ENCODE measurements at places on chromosomes 13 and 19. TPM values are rescaled to one million over a fixed set of nuclear protein-coding genes. Genes with fewer than 3 reads are reported as not detected.

DNA sequence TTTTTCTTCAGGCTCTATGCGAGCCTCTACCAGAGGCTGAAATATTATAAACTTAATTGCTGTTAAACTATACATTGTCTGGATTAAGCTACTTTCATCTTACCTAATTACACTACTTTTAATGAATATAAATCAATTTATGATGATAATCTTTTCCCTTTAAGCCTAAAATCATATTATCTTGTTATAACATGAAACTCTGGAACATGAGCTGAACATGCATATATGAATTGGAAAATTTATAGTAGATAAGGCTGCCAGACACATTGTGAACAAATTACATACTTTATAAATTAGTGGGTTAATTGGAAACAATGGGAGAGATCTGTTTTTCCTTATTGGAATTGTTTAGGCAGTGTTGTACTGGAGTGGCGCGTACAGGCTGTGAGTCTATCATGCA is 45.3 kb upstream of the ZDHHC20 start:
- H3K27ac ChIP-seq, result no peak overlapping the region
- DNase-seq, result no peak
- no peaks in the 10 kb centered on the region for H3K4me1 ChIP-seq

DNA sequence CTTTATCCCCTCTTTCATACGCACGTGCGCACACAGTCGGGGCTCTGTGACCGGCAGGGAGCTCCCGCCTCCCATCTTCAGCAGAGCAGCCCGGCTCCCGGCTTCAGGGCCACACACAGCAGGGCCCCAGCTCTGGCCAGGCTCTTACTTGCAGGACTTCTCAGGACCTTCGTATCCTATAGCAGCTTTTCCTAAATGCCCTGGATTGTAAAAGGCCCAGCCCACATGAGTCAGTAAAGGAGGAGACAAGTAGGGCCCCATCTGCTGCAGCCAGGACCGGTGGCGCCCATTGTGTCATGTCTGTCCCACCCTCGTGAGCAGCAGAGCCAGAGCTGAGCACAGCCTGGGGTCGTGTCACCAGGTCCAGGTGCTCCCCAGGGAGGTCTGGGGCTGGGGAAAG is 107.6 kb upstream of the VSTM2B start:
- no peak for DNase-seq
- no peak overlapping the region for H3K27ac ChIP-seq
- no peaks in the 10 kb centered on the region for H3K27me3 ChIP-seq

GRCh38 chr13:42615691-42616090 is 41.7 kb downstream of the TNFSF11 start:
- no peak for DNase-seq
- no peak overlapping the region for H3K27ac ChIP-seq
- peaks cover 4% of the 10 kb centered on the region for H3K4me1 ChIP-seq
- no peaks in the 10 kb centered on the region for H3K36me3 ChIP-seq
- H3K27me3 ChIP-seq, result no peaks in the 10 kb centered on the region

DNA sequence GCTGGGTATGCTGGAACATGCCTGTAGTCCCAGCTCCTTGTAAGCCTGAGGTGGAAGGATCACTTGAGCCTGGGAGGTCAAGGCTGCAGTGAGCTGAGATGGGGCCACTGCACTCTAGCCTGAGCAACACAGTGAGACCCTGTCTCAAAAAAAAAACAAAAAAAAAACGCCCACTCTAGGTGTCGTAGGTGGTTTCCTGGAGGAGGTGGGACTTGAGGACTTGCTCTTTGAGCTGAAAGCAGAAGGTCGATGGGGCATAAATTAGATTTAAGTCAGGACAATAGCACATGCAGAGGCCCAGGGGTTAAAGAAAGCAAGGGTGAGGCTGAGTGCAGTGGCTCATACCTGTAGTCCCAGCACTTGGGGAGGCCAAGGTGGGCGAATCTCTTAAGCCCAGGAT is 12.9 kb upstream of the ILF3 start:
- H3K27ac ChIP-seq, result peak overlapping the region; percentile 86
- no peak for DNase-seq
- peaks cover 6% of the 10 kb centered on the region for H3K36me3 ChIP-seq
- no peaks in the 10 kb centered on the region for H3K27me3 ChIP-seq
- peaks cover 31% of the 10 kb centered on the region for H3K4me1 ChIP-seq

DNA sequence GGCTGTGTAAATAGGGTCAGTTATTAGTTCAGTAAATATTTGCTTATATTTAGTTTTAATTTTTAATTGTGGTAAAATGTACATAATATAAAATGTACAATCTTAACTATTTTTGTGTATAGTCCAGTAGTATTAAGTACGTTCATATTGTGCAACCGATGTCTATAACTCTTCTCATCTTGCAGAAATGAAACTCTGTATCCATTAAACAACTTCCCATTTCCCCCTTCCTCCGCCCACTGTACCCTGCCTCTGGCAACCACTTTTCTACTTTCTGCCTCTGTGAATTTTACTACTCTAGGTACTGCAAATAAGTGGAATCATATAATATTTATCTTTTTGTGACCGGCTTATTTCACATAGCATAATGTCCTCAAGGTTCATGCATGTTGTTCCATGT is 24.4 kb downstream of the UBAC2 start:
- H3K27ac ChIP-seq, result no peak overlapping the region
- peaks cover 91% of the 10 kb centered on the region for H3K4me1 ChIP-seq
- peaks cover 11% of the 10 kb centered on the region for H3K36me3 ChIP-seq
- no peak overlapping the region for H3K4me3 ChIP-seq
- DNase-seq, result no peak

GRCh38 chr13:18628428-18628827 is 553.2 kb downstream of the TUBA3C start:
- H3K27ac ChIP-seq, result no peak overlapping the region
- no peak for DNase-seq
- H3K27me3 ChIP-seq, result no peaks in the 10 kb centered on the region
- H3K36me3 ChIP-seq, result peaks cover 4% of the 10 kb centered on the region
- H3K4me3 ChIP-seq, result no peak overlapping the region

DNA sequence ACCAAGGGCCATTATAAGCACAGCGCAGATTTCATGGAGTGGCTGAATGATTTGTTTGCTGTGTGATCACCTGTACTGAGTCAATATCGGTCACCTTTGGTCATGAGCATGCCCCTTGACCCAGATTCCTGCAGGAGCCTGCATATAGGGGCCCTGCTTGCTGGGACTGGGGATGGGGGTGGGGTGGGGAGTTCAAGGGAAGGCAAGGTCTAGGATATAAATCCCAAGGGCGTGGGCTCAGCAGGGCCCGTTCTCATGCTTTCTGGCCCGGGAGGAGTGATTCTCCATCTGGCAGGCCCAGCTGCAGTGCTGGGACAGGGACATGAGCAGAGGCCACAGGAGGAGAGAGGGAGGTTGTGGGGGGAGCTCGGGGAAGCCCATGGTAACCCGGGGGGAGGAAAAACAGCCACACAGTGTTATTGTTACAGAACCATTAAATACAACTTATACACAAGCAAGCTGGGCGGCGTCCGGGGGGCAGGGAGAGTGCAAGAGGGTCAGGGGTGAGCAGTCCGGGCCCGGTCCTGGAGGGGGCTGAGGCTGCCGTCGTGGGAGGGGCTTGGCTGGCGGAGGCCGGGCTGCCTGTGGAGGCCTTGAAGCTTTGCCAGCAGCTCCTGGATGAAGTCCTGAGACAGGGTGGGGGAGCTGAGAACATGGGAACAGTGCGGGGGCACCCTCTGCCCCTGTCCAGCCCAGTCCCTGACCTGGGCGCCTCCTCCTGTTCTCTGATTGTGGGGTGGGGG is 5.2 kb downstream of the PPP1R14A start:
- no peaks in the 10 kb centered on the region for H3K36me3 ChIP-seq
- H3K4me3 ChIP-seq, result no peak overlapping the region
- no peak for DNase-seq
- peaks cover 19% of the 10 kb centered on the region for H3K27me3 ChIP-seq

- peak overlapping the region; percentile 85 for H3K4me3 ChIP-seq
- peaks cover 12% of the 10 kb centered on the region for H3K27me3 ChIP-seq
- H3K4me1 ChIP-seq, result peaks cover 14% of the 10 kb centered on the region
Measured at GRCh38 chr19:1492474-1493006, 1.6 kb downstream of the REEP6 start.

- H3K4me1 ChIP-seq, result no peaks in the 10 kb centered on the region
- H3K27me3 ChIP-seq, result peaks cover 16% of the 10 kb centered on the region
- H3K4me3 ChIP-seq, result no peak overlapping the region
- DNase-seq, result no peak
- no peak overlapping the region for H3K27ac ChIP-seq
Measured at GRCh38 chr13:108168929-108169328, 46.4 kb downstream of the LIG4 start.

- H3K27me3 ChIP-seq, result no peaks in the 10 kb centered on the region
- H3K4me3 ChIP-seq, result peak overlapping the region; percentile 81
Measured at GRCh38 chr13:109780845-109781383, 5.5 kb downstream of the IRS2 start.

GRCh38 chr13:113845723-113846635 is 17.9 kb downstream of the GAS6 start:
- H3K36me3 ChIP-seq, result no peaks in the 10 kb centered on the region
- peaks cover 12% of the 10 kb centered on the region for H3K27me3 ChIP-seq
- H3K4me3 ChIP-seq, result peak overlapping the region; percentile 67
- H3K27ac ChIP-seq, result peak overlapping the region; percentile 51
- peaks cover 26% of the 10 kb centered on the region for H3K4me1 ChIP-seq

DNA sequence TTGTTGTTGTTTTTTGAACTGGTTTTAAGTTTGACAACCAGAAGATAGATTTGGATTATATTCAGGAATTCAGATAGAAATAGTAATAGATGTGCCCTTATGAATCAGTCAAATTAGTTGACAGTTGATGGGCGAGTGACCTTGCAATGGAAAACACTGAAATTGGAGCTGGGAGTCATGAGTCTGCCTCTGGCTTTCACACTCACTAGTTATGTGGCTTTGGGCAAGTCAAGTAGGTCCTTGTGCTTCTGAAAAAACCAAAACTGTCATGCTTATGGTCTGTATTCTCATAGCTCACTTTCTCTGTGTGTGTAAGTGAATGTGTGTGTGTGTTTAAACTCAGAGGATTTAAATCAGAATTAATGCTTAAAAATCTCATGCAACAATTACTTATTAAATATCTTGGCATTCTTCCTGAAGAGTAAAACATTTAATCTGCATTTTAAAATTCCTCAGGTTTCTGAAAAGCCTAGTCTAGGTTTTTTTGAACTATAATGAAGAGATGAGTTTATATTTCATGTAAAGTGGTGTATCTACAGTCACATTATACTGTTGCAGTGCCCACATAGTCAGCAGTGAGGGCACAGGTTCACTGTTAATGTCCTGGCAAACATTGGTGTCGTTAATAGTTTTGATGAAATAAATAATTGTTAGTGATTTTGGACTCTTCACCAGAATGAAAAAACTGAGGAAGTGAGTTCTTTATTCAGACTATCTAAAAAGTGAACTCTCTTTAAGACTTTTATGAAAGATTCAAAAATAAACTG is 32.5 kb downstream of the UCHL3 start:
- peaks cover 19% of the 10 kb centered on the region for H3K4me1 ChIP-seq
- no peaks in the 10 kb centered on the region for H3K27me3 ChIP-seq
- no peak for DNase-seq
- no peak overlapping the region for H3K4me3 ChIP-seq
- no peak overlapping the region for H3K27ac ChIP-seq

DNA sequence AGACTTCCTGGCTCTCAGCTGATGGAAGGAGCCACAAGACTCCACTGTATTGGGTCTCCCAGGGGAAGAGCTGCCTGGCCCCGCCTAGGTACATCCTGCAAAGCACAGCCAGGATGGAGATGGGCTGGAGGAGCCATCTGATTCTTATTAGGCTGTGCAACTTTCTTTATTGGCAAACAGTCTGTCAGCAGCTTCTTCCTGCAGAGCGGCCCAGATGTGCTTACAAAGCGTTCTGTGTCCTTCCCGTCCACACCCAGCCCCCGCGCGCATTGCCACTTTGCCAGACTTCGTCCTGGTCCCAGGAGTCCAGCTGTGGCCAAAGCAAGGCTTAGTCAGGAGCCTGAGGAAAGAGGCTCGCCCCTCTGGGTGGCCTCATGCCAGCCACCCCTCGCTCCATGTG is 409.3 kb downstream of the ZNF536 start:
- no peaks in the 10 kb centered on the region for H3K36me3 ChIP-seq
- no peak overlapping the region for H3K4me3 ChIP-seq
- H3K4me1 ChIP-seq, result no peaks in the 10 kb centered on the region
- H3K27ac ChIP-seq, result no peak overlapping the region

DNA sequence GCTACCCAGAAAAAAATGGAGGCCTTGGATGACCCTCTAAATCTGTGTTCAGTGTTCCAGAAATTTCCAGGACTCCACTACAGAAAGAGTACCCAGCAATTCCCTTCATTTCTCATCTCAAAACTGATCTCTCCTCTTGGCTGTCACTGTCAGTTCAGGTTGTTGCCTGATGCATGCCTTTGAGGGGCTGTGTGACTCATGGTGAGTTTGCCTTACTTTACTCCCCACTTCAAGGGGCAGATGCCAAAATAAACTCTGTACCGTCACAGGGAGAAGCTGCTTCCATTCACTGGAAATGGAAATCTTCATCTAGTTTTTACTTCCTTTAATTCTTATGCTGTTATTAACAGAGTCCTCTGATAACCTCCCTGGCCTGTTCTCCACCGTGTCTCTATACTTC is 1075.0 kb downstream of the DIAPH3 start:
- no peak overlapping the region for H3K4me3 ChIP-seq
- H3K27ac ChIP-seq, result no peak overlapping the region
- no peak for DNase-seq
- no peaks in the 10 kb centered on the region for H3K4me1 ChIP-seq

The CCDC70 gene
- total RNA-seq, result not detected

The ZNF610 gene
- total RNA-seq, result 2.3 TPM

The CYP4F12 gene
- total RNA-seq, result 0.16 TPM

The ZNF846 gene
- 10.5 TPM for total RNA-seq

The IZUMO4 gene
- 28.5 TPM for total RNA-seq

The MBD3L3 gene
- total RNA-seq, result not detected

The HOMER3 gene
- total RNA-seq, result 1.8 TPM

The SULT2A1 gene
- not detected for total RNA-seq

The NOVA2 gene
- 0.58 TPM for total RNA-seq

The CEACAM20 gene
- not detected for total RNA-seq

The MARCHF2 gene
- total RNA-seq, result 12.1 TPM

The DPF1 gene
- total RNA-seq, result 0.99 TPM
